ENCODE measurements at places on chromosomes 1 and 21.

- no peak for DNase-seq
Observed at GRCh38 chr1:81330521-81330920, 470.2 kb upstream of the ADGRL2 start.

DNA sequence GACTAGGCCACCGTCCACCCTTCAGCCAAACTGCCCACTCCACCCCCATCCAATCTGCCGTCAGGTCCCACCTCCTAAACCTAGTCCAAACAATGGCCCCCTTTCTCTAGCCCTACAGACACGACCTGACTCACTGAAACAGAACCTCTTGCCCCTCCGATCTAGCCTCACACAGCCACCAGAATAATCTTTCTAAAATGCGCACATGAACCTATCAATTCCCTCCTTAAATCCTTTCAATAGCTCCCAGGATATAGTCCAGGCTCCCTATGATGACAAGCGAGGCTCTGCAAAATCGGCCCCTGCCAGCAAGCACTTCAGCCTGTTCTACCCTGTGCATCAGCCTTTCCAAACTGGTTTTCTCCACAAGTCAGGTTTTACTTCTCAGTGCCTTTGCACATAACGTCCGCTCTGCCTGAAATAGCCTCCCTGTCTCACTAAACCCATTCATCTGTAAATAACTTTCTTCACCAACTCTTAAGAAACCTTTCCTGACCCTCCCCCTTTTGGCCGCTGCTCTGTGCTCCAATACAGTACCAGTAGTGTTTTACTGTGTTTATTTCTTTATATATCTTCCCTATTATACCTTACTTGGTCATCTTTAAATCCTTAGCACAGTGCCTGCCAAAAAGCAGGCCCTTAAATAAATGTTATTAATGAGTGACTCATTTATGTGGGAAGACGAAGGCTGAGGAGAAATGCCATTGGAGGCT lies 9.0 kb upstream of the CDC20 start:
- DNase-seq, result no peak

DNA sequence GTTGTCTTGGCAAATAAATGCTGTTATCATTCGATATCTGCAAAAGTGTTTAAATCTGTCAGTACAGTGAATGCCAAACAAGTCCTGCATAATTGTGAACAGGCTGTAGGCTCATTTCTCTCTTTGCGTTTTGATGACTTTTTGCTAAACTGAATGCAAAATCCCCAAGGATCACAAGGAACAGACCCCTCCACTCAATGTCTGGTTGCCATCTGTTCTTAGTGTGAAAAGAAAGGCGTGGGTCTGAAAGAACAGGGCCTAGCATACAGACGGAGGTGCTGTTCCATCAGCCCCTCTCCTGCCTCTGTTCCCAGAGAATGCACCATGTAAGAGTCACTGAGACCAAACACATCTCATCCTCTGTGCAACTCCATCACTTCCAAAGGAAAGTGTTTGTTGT lies 40.4 kb downstream of the EIF2B3 start:
- no peak for DNase-seq

GRCh38 chr1:232630047-232630893 lies at the start of gene SIPA1L2:
Gene SIPA1L2, minus strand, starts transcription at chr1:232630133. Its CDS starts 114,794 bp downstream, at chr1:232515339.
- DNase-seq, result peak; percentile 85

GRCh38 chr21:26408511-26408910 lies 164.6 kb downstream of the CYYR1 start:
- DNase-seq, result no peak
